ENCODE measurements at places on chromosomes 1 and 21. TPM values are rescaled to one million over a fixed set of nuclear protein-coding genes. Genes with fewer than 3 reads are reported as not detected.

DNA sequence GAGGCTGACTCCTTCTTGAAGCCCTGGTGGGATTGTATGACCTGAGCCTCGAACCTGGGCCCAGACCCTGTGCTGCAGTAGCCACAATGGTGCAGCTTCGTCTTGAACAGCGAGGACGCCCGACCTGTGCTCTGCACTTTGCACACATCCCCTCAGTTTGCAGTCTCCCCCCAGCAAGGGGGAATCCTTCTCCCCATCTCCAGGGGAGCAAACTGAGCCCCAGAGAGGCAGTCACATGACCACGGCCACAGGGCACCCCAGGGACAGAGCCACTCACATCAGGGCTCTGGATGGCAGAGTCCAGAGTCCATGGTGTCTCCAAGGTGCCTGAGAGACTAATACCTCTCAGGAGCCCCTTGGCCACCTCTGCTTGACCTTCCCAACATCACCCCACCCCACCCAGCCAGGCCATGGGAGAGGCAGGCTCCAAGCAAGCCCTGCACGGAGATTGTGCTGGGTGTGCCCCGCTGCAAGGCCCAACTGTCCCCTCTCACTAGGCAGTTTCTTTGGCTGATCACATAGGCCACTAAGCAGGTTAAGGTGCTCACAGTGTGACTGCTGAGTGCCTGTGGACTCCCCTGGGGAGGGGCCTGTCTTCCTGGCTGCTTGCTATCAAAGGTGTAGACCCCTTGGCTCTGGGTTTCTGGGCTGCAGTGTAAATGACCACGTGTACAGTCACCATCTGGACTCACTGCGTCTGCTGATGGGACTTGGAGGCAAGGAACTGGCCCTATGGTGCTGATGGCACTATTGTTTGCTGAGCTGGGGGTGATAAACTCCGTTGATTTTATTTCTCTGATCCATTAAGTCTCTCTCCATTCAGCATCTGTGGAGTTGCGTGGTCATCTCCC lies 398.1 kb downstream of the MATN1 start:
- no peak for DNase-seq

The GORAB gene
- total RNA-seq = 26.9 TPM

- no peak for DNase-seq
Observed at GRCh38 chr1:1622788-1623094, 7.4 kb downstream of the MIB2 start.

- no peak for DNase-seq
Observed at GRCh38 chr1:58780836-58781452, 2.9 kb downstream of the JUN start.

DNA sequence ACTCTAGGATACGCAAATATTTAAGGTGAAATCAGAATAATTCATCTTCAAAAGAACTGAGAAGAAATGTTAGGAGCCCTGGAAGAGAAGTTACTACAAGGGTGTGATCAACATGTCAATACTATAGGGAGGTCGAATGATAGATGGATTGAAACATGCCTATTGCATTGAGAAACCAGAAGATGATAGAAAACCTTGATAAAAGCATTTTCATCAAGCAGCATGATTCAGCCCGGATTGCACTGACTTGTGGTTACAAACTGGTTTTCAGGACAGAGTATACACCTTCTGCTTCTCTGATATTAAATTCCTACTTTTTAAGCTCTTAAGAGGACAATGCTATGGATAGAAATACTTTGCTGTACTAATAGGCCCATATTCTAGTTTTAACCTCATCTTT lies 164.2 kb downstream of the FMN2 start:
- DNase-seq = no peak

DNA sequence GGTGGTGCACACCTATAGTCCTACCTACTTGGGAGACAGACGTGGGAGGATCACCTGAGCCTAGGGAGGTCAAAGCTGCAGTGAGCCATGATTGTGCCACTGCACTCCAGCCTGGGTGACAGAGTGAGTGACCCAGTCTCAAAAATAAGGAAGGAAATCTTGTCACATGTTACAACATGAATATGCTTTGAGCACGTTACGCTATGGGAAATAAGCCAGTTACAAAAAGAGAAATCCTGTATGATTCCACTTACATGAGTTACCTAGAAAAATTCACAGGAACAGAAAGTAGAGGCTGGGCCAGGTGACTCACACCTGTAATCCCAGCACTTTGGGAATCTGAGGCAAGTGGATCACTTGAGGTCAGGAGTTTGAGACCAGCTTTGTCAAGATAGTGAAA lies 6.7 kb upstream of the PADI6 start:
- DNase-seq = no peak

The SH2D1B gene
- total RNA-seq = not detected

- DNase-seq = no peak
Observed at GRCh38 chr1:150476754-150477153, 10.5 kb upstream of the TARS2 start.

The LCE3D gene
- not detected for total RNA-seq

DNA sequence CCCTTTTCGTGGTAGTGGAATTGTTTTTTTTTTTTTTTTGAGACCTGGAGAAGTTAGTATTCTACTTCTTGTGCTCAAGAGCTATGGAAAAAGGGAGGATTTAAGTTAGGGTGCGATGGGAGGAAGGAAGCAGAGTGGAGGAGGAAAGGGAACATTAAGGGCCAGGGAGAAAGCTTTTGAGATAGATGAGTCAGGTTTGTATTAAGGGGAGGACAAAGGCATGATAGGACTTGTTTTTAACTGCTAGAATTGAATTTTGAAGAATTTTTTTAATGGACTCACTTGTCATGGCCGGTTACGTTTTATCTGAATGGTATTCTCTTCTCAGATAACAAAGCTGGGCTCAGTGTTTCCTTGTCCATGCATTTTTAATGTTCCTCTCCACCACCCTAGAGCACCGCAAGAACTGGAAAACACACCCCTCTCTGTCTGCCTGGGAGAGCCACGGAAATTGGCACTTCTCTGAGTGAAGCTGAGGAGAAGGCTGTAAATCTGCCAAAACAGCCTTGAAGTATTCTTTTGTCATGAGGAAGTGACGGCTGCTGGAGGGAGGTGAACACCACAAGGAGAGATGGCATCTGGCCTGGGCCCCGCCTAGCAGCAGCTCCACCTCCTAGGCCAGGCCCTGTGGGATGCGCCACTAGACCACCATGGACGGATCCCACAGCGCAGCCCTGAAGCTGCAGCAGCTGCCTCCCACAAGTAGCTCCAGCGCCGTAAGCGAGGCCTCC lies 3.5 kb downstream of the NIPAL3 start:
- DNase-seq = peak; percentile 35

DNA sequence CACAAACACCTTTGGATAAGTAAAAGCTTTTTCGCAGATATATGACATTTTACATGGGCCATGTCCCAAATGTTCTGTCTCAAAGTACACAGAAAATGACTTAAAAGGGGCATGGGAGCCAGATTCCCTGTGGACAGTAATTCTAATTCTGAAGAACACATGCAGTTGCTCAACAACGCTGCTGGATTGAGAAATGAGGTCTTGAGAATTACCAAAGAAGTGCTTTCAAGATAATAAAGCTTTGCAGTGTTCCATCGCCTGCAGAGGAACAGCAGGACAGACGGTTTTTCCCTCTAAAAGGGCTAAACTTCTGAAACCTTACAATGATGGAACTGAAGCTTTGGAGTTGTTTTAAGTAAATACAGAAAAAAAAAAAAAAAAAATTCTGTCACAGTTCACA lies 55.3 kb upstream of the HSPA13 start:
- no peak for DNase-seq

The PPIAL4G gene
- 0.12 TPM for total RNA-seq

The KRTAP13-2 gene
- not detected for total RNA-seq

The PGLYRP3 gene
- not detected for total RNA-seq

The C1orf141 gene
- not detected for total RNA-seq

- no peak for DNase-seq
Observed at GRCh38 chr1:215119719-215120365, 37.3 kb downstream of the KCNK2 start.

The ATXN7L2 gene
- 4.1 TPM for total RNA-seq

DNA sequence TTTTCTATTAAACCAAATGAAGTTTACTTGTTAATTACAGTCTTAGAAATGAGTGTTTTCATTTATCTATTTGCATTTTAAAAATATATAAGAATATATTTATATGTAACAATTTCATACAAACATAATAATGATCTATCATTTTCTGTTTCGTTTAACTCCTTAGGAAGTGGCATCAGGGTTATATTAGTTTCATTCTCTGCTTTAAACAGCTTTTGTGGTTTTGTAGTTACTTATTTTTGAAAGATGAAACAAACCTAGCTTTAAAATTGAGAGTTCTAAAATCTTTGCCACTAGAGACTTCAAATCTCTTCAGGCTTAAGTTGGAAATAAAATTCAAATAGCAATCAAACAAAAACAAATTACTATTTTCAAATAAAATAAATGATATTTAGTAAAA lies 2110.6 kb downstream of the MRPL39 start:
- DNase-seq = no peak

DNA sequence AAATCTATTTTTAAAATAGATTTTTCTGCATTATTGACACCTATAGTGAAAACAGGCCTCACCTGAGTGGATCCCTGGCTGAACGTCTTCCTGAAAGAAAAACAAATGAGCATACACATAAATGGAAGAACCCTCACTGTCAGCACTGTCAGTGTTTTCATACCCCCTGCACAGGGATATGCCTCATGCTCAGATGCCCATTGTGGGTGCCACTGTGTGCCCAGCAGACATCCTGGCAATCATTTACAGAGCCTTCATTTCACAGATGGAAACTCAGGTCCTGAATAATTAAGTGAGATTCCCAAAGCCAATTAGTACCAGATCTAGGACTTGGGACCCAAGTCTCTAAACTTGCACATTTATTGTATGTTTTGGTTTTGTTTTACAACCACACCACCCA lies 19.9 kb downstream of the FCRL1 start:
- no peak for DNase-seq

DNA sequence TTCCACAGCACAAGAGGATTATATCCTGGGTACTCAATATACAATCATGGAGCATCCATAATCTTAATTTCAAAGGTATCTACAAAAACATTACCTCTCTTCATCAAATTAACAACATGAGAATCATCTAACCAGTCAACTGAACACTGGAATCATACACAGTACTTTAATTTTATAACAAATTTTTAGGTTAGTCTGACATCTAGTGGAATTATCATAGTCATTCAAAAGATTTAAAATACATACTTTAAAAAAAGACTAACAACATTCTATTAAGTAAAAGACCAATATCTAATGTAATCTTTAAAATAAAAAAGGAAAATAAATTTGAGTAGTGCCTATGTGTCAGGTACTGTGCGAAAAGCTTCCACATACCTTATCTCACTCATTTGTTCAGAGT lies 16.8 kb upstream of the SH3GLB1 start:
- DNase-seq = no peak

GRCh38 chr1:17673329-17674072 lies 81.6 kb upstream of the ACTL8 start:
- DNase-seq = no peak

DNA sequence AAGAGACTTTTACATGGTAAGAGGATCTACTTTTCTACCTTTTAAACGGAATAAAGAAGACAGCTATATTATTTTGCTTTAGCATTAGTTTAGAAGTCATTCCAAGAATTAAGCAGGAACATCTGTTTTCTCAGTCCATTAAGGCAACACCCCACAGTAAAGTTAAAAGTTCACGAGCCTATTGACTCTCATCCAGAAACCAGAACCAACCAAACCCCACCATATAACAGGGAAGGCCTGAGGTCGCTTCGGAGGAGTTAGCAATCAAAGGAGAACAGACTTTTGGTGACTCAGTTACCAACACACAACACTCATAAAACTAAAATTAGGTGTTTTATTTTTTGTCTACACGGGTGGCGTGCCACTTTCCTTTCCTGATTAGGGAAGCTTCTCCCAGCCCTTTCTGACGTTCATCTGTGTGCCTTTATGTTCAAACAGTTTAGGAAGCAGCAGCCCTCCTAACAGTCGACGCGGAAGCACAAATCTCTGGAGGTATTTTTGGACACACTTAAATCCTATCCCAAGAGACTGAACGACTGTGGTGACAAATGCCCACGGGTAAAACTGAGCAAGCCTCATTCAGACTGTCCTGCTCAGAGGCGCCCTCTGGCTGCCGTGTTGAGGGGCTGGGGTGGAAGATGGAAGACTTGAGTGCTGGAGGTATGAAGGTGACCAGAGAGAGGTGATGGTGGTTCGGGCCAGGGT lies 8.6 kb upstream of the PLA2G2C start:
- DNase-seq = peak; percentile 26

- DNase-seq = no peak
Observed at GRCh38 chr1:192967901-192968300, 91.3 kb downstream of the UCHL5 start.

The REN gene
- not detected for total RNA-seq

DNA sequence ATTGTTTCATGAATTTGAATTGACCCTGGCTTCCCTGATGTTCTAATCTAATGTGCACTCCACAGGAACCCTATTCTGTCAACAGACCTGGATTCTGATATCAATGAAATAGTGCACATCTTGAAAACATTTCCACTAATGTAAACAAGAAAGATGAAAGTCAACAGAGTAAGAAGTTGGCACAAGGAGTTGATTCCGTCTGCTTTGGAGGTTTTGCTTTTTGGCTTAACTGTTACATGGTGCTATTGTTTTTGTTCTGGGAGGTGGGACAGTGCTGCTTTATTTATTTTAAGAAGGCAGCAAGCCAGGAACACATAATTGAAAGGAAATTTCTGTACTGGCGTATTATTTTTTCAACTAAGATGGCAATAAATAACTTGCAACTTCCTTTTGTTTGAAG lies 73.3 kb downstream of the LEPR start:
- no peak for DNase-seq

DNA sequence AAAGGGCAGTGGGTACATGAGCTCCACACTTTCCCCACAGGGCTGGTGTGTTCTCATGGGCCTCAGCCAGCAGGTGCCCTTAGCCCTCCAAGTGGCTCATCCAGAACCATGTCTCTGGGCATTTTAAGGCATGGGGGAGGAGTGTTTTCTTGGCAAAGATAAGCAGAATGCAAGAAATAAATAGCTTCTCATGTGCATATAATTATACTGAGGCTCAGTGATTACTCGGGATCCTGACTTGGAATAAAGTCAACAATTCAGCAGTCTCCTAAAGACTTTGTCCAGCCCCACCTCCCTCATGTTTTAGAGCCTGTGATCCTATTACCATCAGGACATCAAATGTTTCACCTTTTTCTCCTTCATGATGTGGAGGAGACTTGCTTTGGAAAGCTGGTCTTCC lies 92.7 kb upstream of the COG2 start:
- DNase-seq = no peak

DNA sequence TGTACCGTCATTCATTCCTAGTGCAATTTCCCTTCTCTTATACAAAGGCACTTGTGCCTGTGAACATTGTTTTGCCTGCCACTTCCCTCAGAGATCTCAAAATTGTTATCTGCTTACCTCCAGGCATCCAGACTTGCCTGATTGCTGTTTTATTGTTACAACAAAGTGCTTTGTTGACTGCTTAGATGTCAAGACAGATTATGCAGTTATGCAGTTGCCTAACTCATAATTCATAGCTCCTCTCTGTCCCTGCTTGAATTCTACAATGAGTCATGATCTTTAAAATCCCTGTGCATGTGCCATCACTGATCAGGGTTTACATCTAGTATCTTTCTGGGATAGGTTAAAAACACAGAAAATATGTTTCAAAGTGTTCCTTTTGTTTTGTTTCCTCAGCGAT lies 24.5 kb downstream of the CXADR start:
- no peak for DNase-seq

GRCh38 chr1:29462096-29462495 lies 225.8 kb downstream of the PTPRU start:
- no peak for DNase-seq

The FCRL3 gene
- not detected for total RNA-seq
